ENCODE measurements at places on chromosomes 5 and 9.

GRCh38 chr9:124671861-124672260, 99.2 kb downstream of the NR6A1 start:
- DNase-seq: no peak

DNA sequence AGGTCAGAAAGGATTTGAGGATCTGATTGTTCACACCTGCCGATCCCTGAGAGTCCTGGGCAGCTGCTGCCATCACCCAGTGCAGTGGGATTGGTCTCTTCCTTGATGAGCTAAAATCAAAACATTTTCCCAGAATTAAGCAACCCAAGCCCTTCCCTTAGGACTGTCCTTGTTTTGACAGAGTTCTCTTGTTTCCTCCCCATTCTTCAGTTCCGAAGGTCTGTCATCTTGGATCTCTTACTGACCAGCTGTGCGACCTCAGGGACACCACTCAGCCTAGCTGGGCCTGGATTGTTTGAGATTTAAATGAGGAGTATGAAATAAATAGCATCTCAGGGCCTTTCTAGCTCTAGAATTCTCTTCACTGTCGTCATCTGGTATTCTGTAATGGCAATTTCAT, 90.3 kb upstream of the IQGAP2 start:
- DNase-seq: no peak

- no peak for DNase-seq
Measured at GRCh38 chr9:124325816-124326215, 68.1 kb downstream of the NEK6 start.

GRCh38 chr5:78699552-78700153, 51.1 kb upstream of the LHFPL2 start:
- DNase-seq: no peak
